Body of pancreas (tissue), 4 donors: ENCODE measurements at places on chromosomes 11 and 22.
A peak's percentile ranks its signal among the peaks of the same experiment; 100 is the strongest.

DNA sequence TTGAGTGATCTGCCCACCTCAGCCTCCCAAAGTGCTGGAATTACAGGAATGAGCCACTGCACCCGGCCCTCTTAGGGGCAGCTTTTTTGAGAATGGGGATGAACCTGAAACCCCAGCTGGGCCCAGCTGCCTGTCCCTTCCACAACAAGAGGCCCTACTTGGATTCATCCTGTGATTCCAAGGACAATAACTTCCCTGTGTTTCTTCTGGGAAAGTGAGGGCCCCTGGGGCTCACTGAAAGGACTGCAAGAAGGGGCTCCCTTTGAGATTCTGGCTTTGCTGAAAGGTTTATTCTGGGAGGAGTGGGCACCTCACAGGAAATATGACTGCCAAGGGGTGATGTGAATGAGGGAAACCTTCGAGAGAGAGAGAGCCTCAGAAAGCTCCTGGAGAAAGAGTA, 12.3 kb upstream of the GNAZ start:
- DNase-seq, result no peak

- no peak for DNase-seq
Observed at GRCh38 chr11:73414977-73415651, 38.9 kb downstream of the RELT start.

- DNase-seq, result no peak
Observed at GRCh38 chr11:113332638-113333329, 18.4 kb downstream of the TTC12 start.

DNA sequence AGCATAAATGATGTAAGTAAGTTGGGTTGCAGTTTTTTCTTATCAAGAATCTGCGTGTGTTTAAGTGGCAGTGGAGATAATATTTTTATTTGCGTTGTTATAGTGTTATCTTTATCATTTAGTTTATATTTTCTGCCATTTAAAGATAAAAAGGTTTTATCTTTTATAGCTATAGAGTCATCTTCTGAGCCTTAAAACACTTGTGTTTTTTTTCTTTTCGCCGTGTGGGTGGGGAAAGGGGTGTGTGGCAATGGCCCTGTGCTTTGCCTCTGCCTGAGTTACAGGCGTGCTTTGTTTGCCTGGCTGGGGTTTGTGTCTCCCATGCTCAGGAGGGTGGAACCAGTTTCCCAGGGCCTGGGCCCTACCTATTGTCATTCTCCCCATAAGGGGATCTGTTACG, 16.2 kb downstream of the ARHGEF12 start:
- DNase-seq, result no peak

GRCh38 chr11:105152560-105152959, 13.0 kb upstream of the CARD18 start:
- no peak for DNase-seq

- DNase-seq, result no peak
Observed at GRCh38 chr11:35112056-35112845, 26.7 kb upstream of the CD44 start.

DNA sequence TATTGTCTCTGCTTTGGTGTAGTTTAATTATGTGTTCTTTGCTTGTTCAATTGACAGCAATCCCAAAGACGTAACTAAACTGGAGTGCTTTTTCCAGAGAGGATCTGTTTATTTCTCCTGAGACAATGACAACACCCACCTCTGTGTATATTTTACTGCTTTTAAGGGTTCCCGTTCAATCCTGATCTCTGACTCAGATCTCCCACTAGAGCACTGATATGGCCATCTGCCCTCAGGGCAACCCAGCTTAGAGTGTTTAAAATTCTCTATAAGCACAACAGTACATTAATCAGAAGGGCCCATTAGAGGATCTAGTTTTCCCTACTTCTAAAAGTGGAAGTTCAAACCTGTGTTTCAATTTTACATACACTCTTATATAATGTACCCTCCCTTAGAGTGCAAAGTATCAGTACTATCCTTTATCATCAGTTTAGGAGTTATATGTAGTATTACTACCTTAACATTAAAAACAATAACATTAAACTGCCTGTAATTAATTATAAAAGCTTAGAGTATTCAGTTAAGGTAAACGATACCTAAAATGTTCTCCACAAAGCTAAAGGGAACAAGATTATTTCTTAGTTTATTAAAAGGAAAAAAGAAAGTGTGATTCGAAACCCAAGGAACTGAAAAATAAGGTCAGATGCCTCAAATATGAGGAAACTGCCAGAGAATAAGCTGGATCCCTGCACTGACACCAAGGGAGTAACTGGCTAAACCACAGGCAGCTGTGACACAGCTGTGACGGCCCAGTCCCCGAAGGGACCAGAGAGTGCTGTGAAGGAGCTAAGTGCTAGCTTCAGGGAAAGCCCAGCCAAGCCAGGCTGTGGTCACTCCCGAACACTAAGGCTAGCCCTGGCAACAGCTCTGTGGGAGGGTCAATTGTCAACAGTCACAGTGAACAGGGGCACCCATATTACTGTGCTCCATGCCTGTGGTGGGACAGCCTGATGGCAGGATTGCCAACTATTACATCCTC, 15.2 kb downstream of the UFD1 start:
- no peak for DNase-seq

- DNase-seq, result no peak
Observed at GRCh38 chr11:79313530-79313913, 127.3 kb downstream of the TENM4 start.

DNA sequence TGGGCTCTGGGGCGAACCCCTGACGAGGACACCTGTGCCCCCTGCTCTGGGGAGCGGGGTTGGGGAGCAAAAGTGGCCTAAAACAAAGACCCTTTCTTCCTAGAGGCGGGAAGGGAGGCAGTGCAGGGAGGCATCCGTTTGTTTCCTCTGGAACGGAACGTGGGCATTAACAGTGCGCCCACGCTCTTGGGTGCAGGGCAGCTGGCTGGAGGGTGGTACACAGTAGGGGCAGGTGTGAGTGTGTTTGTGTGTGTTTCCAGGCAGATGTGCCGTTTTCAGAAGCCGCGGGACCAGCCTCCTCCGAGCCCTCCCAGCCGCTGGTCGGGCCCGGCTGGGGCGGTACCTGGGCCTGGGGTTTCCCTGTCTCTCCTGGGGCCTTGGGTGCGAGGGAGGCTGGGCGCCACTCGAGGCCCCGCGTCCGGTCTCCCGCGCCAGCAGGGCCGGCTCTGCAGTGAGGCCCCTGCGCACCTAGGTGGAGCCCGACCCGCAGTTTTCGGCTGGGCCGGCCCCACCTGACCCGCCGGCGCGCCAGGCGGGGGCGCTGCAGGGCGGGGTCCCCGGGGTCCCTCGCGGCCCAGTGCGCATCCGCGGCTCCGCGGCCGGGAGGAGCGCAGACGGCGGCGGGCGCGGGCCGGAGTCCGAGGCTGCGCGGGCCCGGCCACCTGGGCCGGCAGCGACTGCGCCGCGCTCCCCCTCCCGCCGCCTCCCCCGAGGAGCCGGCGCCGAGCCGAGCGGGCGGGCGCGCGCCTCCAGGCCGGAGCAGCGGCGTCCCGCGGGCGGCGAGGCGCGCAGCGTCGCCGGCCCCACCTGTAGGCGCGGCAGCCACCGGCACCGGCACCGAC, 1252.7 kb downstream of the BRD1 start:
- peak; percentile 65 for DNase-seq

DNA sequence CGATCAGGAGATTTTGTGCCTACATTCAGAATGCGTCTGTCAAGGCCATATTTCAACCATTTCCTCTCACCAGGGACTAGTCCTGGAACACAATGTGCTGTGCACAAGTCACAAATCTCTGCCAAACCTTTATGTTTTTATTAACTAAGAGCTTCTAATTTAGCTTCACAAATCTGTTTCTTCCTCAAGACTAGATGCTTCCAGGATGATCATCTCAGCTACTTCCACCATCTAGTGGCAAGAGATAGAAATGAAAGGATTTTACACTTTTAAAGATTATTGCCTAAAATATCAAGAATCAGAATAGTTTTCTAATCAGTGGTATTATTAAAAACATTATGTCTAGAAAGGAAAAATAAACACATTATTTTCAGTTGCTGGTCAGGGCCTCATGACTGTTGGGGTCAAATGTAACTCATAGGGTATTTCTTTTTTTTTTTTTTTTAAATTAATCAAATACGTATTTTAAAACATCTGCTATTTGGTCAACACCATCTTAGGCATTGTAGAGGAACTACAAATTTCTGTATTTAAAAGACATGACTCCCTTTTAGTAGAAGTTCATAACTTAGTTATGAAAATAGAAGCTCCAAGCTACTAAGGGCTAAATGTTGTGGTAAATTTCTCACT, 1102.6 kb downstream of the DLG2 start:
- DNase-seq, result no peak

DNA sequence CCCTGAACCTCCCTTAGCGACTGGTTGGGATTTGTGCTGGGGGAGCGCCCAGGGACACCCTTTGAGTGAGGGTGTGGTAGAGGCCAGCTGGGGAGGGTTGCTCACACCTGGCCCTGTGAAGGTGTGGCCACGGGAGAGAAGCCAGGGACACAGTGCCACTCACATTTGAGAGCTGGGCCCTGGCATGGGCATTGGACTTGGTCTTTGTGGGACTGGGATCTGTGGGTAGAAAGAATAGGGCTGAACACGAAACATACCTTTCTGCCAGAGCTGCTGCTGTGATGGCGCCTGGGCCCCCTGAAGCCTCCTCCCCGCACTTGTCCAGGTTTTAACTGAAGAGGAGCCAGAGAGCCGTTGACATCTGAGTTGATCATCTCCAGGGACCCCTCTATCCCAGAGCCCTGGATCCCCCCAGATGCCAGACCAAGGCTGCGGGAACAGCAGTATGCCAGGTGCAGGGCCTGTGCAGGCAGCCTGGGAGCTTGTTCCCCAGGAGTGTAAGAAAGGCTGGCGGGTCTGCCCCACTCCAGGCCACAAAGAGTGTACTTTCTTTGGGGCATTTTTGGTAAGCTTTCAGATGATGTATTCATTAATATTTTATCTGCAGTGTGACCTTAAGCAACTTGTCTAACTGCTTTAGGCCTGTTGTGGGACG, 284.1 kb downstream of the TBC1D22A start:
- peak; percentile 15 for DNase-seq

- DNase-seq, result no peak
Observed at GRCh38 chr11:128745311-128746136, 51.7 kb downstream of the FLI1 start.

- no peak for DNase-seq
Observed at GRCh38 chr22:46994265-46994664, 231.8 kb downstream of the TBC1D22A start.

DNA sequence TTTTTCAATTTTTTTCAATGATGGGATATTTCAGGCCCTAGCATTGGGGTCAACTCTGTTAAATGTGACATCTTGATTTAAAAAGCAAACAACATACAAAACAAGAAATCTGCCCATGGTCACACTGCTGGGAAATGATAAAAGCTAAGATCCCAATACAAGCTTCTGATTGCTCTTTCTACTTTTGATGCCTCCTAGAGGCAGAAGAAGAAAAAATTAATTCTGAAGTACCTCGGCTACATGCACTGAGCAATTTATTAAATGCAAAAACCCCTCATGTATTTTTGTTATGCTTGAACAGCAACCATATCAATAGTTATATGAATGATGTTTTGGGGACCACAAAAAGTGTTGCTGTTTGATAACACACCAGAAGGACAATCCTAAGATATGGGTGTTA, 342.1 kb upstream of the NARS2 start:
- no peak for DNase-seq

DNA sequence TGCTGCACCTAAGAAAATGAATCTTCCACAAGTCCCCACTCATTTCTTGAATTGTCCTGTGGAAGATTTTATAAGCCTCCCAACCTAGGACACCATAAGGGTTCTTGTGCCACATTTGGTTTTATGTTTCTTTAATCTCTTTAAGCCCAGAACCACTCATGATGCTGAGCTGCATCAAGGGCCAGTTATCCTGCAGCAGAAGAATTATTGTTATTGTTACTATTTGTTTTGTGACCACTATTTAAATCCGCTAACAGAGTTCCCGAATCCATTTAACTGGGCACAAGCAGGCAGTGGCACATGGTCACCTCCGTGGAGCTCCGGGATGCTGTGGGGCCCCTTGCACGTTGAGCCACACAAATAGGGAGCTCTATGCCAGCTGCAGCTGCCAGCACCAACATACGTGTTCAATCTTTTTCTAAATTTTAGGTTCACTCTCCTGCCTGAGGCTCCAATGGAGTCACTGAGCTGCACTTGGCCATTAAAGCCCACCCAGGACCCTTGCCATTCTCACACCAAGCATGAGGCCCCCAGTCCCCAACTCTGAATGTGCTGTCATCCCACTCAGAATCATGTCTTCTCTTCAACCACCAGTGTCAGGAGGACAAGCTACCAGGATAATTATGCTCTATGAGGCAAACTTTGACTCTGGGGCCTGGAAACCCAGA, 60.6 kb downstream of the DGCR2 start:
- DNase-seq, result no peak

- DNase-seq, result no peak
Observed at GRCh38 chr22:27990879-27991278, 71.8 kb upstream of the PITPNB start.

- no peak for DNase-seq
Observed at GRCh38 chr11:127471662-127472061, 471.1 kb upstream of the KIRREL3 start.

GRCh38 chr11:111582881-111583280, 19.4 kb upstream of the SIK2 start:
- no peak for DNase-seq

DNA sequence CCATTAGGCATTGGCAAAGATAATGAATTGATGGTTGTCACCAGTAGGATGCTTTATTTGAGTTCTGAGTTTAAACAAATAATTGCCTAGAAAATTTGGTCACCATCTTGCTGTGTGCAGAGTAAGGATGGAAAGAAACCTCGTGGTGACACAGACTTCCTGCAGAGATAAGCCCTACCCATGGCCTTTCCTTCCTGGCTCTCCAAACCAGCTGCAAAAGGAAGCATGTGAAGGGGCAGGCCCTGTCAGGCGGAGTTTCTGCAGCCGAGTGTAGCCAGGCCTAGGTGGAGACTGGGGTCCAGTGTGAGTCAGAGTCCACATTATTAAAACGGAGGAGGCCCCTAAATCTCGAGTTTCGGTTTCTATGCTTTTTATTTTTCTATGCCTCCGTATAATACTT, 83.1 kb upstream of the ADSL start:
- DNase-seq, result no peak

GRCh38 chr11:43943372-43943930, 1.0 kb downstream of the C11orf96 start:
- no peak for DNase-seq
